Esophagus muscularis mucosa (tissue), 4 donors: ENCODE measurements at places on chromosomes 1 and 21.

DNA sequence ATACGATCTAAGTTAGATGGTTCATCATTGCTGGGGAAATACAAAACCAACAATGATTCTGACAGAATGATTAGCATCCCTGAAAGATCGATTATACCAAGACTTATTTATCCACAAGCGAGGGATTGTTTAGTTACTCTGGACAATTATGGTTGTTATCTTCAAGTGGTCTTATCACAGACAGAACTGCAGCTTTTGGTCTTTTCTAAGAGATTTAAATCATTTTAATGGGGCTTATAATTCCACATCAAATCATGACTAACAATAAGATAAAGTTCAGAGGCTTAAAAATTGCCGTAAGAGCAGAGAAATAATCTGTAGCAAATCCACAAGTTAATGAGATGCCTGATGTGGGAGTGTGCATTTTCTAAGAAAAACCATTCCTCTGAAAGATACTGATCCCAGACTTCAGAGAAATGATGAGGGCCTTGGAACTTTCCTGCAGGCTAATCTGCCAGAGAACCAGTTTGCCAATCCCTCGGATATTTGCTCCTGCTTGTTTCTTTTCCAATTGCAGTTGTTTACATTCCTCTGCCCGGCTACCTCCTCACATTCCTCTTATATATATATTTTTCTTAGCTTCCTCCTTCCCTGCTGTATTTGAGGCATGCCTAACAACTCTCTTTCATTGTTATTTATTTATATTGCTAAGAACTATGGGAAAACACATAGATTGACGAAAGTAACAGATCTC, 134.8 kb downstream of the BACH1 start:
- H3K36me3 ChIP-seq, result no peaks in the 10 kb centered on the region
- H3K27ac ChIP-seq, result no peak overlapping the region
- H3K27me3 ChIP-seq, result no peaks in the 10 kb centered on the region
- no peaks in the 10 kb centered on the region for H3K4me1 ChIP-seq
- no peak for DNase-seq

GRCh38 chr1:8031176-8031785, 5.2 kb upstream of the ERRFI1 start:
- no peak overlapping the region for H3K4me3 ChIP-seq
- DNase-seq, result no peak
- no peaks in the 10 kb centered on the region for H3K36me3 ChIP-seq
- H3K27ac ChIP-seq, result peak overlapping the region; percentile 52
- no peaks in the 10 kb centered on the region for H3K27me3 ChIP-seq
- H3K4me1 ChIP-seq, result peaks cover 44% of the 10 kb centered on the region

DNA sequence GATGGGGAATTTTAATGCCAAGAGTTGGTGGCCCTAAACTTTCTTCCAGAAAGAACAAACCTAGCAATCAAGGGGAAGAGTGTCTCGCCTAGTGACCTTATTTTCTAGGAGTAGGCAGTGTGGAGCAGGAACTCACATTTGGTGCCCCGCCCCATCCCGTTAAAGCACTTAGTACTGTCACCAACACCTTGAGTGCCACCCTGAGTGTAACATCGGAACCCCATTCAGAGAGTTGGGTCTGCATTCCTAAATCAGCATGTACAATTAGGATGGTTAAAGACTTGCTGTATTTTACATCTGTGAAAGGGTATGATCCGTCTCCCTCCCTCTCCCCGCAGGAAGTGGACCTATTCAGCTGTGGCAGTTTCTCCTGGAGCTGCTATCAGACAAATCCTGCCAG, 15.5 kb downstream of the ETS2 start:
- no peak for DNase-seq
- H3K27ac ChIP-seq, result peak overlapping the region; percentile 68
- peaks cover 42% of the 10 kb centered on the region for H3K4me1 ChIP-seq
- peaks cover 68% of the 10 kb centered on the region for H3K36me3 ChIP-seq

DNA sequence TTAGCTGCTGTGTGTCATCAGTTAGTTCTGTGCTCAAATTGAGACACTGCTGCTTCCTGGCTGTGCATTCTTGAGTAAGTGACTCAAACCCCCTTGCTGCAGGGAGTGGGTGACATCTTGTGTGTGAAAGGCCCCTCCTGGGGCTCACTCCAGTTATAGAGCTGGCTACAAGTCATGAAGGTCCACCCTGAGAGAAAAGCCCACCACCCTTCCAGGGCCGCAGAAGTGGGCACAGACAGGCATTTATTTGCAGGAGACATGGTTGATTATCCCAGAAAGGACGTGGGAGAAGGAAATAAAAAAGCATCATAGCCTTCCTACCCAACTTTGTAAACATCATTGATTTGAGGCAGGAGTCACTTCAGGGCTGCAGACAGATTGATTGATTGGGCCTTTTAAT, 550.6 kb downstream of the MATN1 start:
- H3K27me3 ChIP-seq, result no peaks in the 10 kb centered on the region
- DNase-seq, result peak; percentile 29
- no peaks in the 10 kb centered on the region for H3K36me3 ChIP-seq
- no peak overlapping the region for H3K27ac ChIP-seq
- no peaks in the 10 kb centered on the region for H3K4me1 ChIP-seq

DNA sequence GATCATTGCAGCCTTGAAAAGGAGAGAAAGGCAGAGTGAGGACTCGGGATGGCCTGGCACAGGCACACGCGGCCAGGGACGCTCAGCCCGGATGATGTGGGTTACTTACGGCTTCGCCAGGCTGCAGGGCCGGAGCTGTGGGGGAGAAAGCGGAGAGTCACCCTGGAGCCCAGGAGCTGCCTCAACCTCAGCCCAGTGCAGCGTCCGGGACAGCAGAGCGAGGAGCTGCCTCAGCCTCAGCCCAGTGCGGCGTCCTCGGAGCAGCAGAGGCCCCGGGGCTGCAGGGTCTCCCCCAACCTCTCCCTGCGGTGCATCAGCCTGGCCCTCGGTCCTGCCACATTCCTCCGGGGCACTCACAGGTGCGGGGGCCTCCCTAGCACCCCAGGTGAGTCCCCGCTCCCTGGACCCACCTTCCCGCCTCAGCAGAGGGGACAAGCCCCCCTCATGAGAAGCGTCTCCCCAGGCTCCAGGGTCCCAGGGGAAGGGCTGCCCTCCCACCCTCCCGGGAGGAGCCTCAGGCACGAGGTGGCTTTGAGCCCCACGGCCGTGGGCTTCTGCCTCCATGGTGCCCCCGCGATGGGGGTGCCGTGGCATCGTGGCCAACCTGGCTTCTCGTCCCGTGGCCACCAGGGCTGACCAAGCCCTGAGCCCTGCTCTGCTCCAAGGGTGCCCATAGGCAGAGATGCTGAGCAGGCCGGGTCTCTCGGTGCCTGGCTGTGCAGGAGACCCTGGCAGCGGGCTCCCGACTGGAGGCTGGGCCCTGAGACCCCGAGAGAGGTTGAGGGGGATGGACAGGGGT, 10.5 kb upstream of the RNF223 start:
- H3K4me3 ChIP-seq, result no peak overlapping the region
- H3K36me3 ChIP-seq, result peaks cover 3% of the 10 kb centered on the region
- H3K4me1 ChIP-seq, result peaks cover 9% of the 10 kb centered on the region
- no peak overlapping the region for H3K27ac ChIP-seq
- no peaks in the 10 kb centered on the region for H3K27me3 ChIP-seq

DNA sequence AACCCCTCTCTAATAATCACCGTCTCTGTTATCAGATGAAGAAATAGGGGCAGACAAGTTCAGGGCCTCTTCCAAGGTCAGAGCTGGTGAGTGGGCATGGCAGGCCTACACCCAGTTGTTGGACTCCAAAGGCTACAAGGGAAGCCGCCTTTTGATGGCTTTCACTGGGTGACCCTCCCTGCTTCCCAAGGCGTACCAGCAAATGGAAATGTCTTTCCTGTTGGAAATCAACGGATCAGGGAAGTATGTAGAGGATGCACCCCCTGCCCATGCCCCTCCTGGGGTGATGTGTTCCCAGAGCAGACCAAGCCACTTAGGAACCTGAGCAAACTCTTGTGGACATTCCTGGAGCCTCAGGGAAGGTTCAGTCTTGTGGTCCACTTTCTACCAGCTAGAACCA, 47.4 kb downstream of the LGR6 start:
- no peak for DNase-seq
- no peaks in the 10 kb centered on the region for H3K36me3 ChIP-seq
- no peak overlapping the region for H3K27ac ChIP-seq
- no peaks in the 10 kb centered on the region for H3K27me3 ChIP-seq
- H3K4me3 ChIP-seq, result no peak overlapping the region
- H3K4me1 ChIP-seq, result no peaks in the 10 kb centered on the region

- H3K27me3 ChIP-seq, result no peaks in the 10 kb centered on the region
- no peaks in the 10 kb centered on the region for H3K4me1 ChIP-seq
- H3K36me3 ChIP-seq, result no peaks in the 10 kb centered on the region
- DNase-seq, result no peak
- H3K27ac ChIP-seq, result no peak overlapping the region
Observed at GRCh38 chr1:229127301-229127700, 143.6 kb upstream of the RAB4A start.

GRCh38 chr1:7207875-7208646, 422.8 kb downstream of the CAMTA1 start:
- no peaks in the 10 kb centered on the region for H3K36me3 ChIP-seq
- no peaks in the 10 kb centered on the region for H3K27me3 ChIP-seq
- no peak overlapping the region for H3K27ac ChIP-seq
- H3K4me3 ChIP-seq, result no peak overlapping the region
- DNase-seq, result no peak
- no peaks in the 10 kb centered on the region for H3K4me1 ChIP-seq

DNA sequence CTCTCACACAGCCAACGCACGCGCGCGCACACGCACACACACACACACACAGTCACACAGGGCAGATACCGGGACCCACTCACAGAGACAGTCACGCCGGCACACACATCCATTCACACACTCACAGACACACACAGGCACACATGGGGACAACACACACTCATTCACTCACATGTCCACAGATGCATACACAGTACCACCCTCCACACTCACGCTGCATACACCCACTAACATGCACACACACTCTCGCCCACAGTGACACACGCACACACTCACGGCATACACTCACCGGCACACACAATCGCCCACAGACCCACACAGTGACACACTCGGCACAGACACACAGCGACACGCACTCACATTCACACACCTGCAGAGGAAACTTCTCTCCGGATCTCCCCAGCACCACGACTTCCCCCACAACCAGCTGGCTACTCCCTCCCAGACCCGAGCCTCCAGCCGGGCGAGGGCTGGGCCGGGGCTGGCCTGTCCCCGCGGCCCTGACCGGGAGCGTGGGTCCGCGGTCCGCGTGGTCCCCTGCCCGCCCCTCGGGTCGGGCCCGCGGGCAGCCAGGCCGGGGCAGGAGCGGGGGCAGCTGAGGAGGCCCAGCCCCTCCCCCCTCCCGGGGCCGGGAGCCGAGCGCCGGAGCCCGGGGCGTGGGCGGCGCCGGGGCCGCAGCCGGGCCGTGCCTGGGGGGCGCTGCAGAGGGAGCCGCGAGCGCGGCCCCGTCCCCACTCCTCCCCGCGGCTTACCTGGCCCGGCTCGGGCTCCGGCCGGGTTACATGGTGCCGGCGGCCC, 552 bp downstream of the DLGAP3 start:
- H3K27me3 ChIP-seq, result peaks cover 51% of the 10 kb centered on the region
- no peaks in the 10 kb centered on the region for H3K36me3 ChIP-seq
- peak overlapping the region; percentile 51 for H3K4me3 ChIP-seq
- H3K4me1 ChIP-seq, result peaks cover 21% of the 10 kb centered on the region

DNA sequence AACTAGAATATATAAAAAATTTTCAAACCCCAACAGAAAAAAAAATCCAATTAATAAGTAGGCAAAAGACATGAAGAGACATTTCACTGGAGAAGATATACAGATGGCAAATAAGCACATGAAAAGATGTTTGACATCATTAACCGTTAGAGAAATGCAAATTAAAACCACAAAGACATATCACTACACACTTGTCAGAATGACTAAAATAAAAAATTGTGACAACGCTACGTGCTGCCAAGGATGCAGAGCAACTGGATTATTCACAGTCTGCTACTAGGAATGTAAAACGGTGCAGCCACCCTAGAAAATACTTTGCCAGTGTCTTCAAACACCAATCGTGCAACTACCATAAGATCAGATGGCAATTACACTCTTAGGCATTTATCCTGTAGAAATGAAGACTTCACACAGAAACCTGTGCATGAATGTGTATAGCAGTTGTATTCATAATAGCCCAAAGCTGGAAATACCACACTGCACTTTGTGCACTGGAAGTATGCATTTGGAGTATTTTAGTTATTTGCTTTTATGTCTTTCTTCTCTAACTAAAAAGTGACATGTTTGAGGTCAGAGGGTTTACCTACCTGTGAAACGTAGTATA, 75.3 kb upstream of the PALMD start:
- no peaks in the 10 kb centered on the region for H3K27me3 ChIP-seq
- H3K4me3 ChIP-seq, result no peak overlapping the region
- H3K36me3 ChIP-seq, result no peaks in the 10 kb centered on the region
- no peak for DNase-seq

DNA sequence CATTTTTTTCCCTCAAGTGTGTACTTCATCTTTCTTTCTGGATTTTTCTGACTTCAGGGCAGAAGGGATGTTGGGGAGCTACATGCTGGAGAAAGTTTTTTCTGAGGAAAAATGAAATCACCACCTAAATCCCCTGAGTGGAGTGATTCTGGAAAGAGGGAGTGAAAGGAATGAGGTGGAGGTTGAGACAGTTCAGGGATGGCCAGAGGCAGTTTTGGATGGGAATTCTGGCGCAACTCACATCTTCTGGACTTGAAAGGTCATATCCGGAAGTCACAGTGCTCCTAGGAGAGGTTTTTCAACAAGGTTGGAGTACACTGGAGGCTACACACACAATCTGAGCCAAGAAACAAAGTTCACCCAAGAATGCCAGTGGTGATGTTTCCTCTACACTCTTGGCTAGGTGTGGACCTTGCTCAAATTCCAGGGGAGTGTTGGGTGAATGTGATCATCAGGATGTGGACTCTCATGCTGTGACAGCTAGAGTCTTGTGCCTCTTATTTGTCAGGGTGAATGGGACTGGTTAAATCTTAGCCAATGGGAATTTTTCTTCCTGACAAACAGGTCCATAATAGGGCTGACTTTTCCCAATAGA, 161.5 kb downstream of the HLX start:
- H3K4me1 ChIP-seq, result peaks cover 3% of the 10 kb centered on the region
- H3K27me3 ChIP-seq, result no peaks in the 10 kb centered on the region
- H3K4me3 ChIP-seq, result no peak overlapping the region
- no peak for DNase-seq
- no peak overlapping the region for H3K27ac ChIP-seq

DNA sequence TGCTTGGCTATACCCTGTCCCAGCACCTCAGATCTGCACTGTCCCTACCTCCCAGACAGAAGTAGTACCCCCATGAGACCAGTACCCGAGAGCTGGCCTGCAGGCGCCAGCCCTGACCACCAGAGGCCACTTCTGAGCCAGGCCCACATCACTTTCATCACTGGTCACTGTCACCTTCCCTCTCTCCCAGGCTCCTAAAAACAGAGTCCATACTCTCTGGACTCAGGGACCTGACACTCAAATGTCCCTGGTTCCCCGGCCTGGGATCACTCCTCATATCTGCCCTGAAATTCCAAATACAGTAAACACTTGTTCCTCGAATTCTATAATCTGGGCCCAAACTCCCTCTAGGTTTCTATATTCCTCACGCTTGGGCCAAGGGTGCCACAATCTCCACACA, 18.7 kb downstream of the TMEM53 start:
- H3K4me1 ChIP-seq, result peaks cover 16% of the 10 kb centered on the region
- no peaks in the 10 kb centered on the region for H3K27me3 ChIP-seq
- no peak overlapping the region for H3K4me3 ChIP-seq
- peaks cover 39% of the 10 kb centered on the region for H3K36me3 ChIP-seq
